ENCODE measurements at places on chromosomes 4 and X. TPM values are rescaled to one million over a fixed set of nuclear protein-coding genes. Genes with fewer than 3 reads are reported as not detected.

Gene TRIM61
- 0.89 TPM for total RNA-seq

Gene SUPT20HL2
- total RNA-seq = not detected

Gene ASB12
- not detected for total RNA-seq

Gene TMPRSS11B
- not detected for total RNA-seq

Gene AFM
- not detected for total RNA-seq

Gene ALB
- total RNA-seq = 2.3 TPM

Gene NUDT6
- 5.3 TPM for total RNA-seq

Gene PHOX2B
- not detected for total RNA-seq

Gene CAPN6
- not detected for total RNA-seq

Gene PRKG2
- 6.4 TPM for total RNA-seq

Gene MAP3K15
- 3.2 TPM for total RNA-seq

Gene CTAG1A
- not detected for total RNA-seq

Gene GABRE
- 33.8 TPM for total RNA-seq

Gene NDNF
- 108 TPM for total RNA-seq

Gene GLRB
- 2.6 TPM for total RNA-seq

Gene OPHN1
- 10.7 TPM for total RNA-seq

Gene CENPVL1
- total RNA-seq = not detected

Gene NCAPG
- 2.2 TPM for total RNA-seq

Gene NKX3-2
- total RNA-seq = not detected

Gene SLC26A1
- total RNA-seq = 1.0 TPM

Gene PNMA6A
- 1.2 TPM for total RNA-seq

Gene NSG1
- total RNA-seq = 0.50 TPM

Gene HS3ST1
- total RNA-seq = 3.8 TPM

Gene XAGE1A
- not detected for total RNA-seq

Gene EXOC1L
- not detected for total RNA-seq

Gene NLGN4X
- 4.8 TPM for total RNA-seq

Gene TBC1D9
- 42.6 TPM for total RNA-seq

Gene DUX4
- not detected for total RNA-seq

Gene STK32B
- 1.3 TPM for total RNA-seq

Gene CLDN2
- total RNA-seq = not detected

Gene WNK3
- 0.62 TPM for total RNA-seq

Gene DCAF12L2
- not detected for total RNA-seq

Gene CAMK2D
- total RNA-seq = 40.7 TPM

Gene LDOC1
- 15.2 TPM for total RNA-seq

Gene AMBN
- not detected for total RNA-seq

Gene RPL10
- total RNA-seq = 2,678 TPM

Gene CTAG2
- not detected for total RNA-seq

Gene NIPAL1
- total RNA-seq = 1.3 TPM

Gene PAK3
- total RNA-seq = 1.4 TPM

Gene CFI
- 54.8 TPM for total RNA-seq

Gene NALF2
- 0.12 TPM for total RNA-seq

Gene FMR1
- total RNA-seq = 52.6 TPM

Gene ZNF185
- 17.9 TPM for total RNA-seq

Gene CT83
- not detected for total RNA-seq

Gene INTU
- total RNA-seq = 11.1 TPM

Gene RBMXL3
- total RNA-seq = not detected

Gene FRG2
- total RNA-seq = not detected

Gene AMMECR1
- total RNA-seq = 6.5 TPM

Gene TMPRSS11D
- total RNA-seq = not detected
